NCI-H2081 (cell line): ENCODE measurements at places on chromosomes 5 and 9.
A peak's percentile ranks its signal among the peaks of the same experiment; 100 is the strongest.

- peak; percentile 57 for DNase-seq
Measured at GRCh38 chr9:129334105-129334935, 156.3 kb upstream of the IER5L start.

- no peak for DNase-seq
Measured at GRCh38 chr9:89666950-89667349, 62.1 kb downstream of the GADD45G start.

DNA sequence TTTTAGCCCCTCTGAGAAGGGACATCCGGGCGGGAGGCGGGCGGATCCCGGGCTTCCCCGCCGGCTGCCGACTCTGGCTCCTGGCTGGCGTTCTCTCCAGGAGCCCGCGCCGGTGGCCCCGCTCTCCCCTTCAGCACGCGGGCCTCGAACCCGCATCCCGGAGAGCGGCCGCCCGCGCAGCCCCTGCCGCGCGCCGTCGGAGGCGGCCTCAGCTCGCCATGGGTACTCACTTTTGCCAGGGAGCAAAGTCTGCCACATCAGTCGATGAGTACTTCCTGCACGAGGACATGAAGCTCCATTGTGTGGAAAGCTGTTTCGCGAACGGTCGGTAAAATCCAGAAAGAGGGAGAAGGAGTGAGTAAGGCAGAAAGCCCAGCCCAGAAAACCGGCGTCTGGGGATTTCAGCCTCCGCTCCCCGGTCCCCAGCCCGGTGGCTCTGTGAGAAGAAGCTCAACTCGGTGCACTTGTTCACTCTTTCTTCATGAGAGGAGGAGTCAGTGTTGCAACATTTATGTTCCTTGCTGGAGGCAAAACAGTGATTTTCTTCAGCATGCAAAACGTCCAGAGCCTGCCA, at the start of gene PRLR:
PRLR (minus strand) TSS at position 450 of the 574 bp plus-strand sequence. CDS start 140,867 bp downstream, outside the sequence.
- DNase-seq, result no peak

DNA sequence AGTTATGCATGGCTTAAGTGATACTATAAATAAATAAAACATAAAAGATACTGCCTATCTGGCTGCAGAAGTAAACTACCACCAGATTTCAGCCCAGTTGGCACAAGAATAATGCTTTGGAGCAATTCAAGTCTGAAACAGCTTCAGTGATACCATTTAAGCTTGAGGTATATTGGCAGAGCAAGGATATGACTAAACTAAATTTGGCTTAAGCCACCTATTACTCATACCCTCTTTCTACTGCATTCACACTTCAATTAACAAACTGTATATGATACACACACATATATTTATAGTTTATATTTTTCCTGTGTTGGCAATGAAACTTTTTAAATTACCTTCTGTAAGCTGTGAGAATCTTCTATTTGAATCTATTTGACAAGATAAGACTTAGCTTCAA, 431.9 kb downstream of the ANXA1 start:
- no peak for DNase-seq

DNA sequence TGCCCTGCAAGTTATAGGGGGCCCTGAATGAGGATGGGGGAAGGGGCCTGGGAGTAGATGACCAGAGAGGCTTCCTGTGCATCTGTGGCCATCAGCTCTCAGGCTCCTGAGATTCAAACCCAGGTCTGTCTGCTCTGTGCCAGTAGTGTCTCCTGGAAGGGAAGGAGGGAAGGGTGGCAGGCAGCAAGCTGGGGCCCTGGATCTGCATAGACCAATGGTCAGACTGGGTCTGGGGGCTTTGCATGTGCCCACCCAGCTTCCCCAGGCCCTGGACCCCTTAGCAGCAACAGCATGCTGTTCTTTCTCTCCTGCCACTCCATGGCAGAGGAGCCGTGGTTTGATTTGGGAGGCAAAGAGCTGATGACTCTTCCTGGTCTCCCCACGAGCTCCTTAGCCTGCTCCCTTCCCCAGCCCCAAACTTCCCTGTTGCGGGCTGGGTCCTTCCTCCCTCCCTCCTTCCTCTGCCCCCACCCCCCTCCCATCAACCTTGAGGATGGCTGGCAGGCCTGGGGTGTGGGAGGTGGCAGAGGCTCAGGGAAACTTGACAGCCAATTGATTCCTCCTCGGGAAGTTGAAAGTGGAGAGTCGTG, 31.6 kb downstream of the DAB2IP start:
- DNase-seq, result no peak

GRCh38 chr9:127347831-127348776, 48.9 kb upstream of the SLC2A8 start:
- no peak for DNase-seq

DNA sequence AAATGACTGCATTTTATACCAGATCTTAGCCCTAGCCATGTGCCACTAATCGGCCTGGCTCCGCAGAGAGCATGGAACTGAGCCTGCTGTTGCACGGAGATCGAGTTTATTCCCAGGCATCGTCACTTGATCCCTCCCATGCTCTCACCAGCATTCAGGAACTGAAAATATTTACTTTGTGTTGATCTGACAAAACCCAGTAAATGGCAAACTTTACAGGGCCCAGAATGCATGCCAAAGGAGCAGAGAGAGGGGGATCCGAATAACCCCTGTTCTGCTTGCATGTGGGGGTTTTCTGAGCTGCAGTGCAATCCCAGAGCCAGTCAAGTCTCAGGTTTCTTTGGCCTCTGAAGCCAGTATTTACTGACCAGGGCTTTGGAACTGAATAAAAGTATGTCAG, 87.3 kb downstream of the GAS1 start:
- DNase-seq, result no peak

- no peak for DNase-seq
Measured at GRCh38 chr5:140135127-140135526, 9.4 kb downstream of the IGIP start.

- DNase-seq, result no peak
Measured at GRCh38 chr9:127053960-127054359, 68.5 kb downstream of the ANGPTL2 start.

- no peak for DNase-seq
Measured at GRCh38 chr9:130544364-130544763, 35.0 kb upstream of the FUBP3 start.

DNA sequence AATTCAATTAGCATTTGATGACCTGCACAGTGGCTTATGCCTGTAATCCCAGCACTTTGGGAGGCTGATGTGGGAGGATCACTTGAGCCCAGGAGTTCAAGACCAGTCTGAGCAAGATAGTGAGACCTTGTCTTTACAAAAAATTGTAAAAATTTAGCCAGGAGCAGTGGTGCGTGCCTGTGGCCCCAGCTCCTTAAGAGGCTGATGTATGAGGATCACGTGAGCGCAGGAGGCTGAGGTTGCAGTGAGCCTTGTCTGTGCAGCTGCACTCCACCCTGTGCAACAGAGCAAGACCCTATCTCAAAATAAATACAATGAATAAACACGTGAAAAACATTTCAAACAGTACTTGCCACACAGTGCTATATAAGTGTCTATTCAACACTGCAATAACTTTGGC, 4.2 kb downstream of the ABCA1 start:
- no peak for DNase-seq

- no peak for DNase-seq
Measured at GRCh38 chr9:134895908-134896833, 15.6 kb downstream of the FCN2 start.

DNA sequence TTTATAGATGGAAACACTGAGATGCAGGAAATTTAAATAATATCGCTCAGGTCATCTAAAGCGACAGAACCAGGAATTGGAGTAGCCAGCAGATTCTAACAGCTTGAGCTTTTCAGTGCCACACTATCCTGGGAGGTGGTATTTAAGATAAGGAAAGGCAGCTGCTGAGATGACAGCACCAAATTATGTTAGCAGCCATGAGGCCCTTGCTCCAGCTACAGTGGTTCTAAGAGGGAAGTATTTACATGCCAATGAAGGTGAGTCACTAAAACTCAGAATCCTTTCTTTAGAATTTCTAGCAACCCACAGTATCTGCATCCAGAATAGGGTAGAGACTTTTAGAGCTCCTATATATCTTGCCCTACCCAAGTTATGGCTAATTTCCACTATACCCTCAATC, 127.0 kb upstream of the VLDLR start:
- no peak for DNase-seq

DNA sequence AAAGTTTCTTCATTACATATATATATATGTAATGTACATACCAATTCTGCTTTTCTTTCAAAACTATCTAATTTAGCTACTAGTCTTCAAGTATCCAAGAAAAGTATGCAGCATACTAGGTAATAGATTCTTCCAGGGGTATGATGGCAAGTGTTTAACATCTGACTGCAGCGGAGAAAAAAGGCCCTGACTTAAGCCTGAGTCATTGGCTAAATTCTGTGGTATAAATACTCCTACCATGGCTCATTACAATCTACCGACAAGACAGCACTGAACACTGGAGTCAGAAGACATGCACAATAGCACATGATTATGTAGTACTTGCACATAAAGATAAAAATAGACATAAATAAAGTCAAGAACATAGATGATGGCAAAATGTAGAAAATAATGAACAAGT, 439.9 kb downstream of the BRINP1 start:
- no peak for DNase-seq

DNA sequence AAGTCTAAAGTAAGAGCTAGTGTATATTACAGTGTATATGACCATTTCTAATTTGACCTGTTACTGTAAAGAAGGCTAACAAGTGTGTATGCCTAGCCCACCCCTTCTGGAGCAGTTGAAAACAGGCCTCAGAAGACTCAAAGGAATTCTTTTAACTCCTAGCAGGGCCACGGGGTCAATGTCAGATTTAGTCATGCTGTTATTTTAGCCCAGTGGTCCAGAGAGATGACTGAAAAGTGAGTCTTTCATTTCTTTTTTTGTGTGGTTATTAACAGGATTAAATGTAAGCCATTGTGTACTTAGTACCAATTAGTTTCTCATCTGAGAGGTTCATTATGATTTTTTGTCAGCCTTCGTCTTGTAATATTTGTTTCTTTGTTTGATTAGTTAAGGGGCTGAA, 24.4 kb downstream of the ZCCHC7 start:
- no peak for DNase-seq

DNA sequence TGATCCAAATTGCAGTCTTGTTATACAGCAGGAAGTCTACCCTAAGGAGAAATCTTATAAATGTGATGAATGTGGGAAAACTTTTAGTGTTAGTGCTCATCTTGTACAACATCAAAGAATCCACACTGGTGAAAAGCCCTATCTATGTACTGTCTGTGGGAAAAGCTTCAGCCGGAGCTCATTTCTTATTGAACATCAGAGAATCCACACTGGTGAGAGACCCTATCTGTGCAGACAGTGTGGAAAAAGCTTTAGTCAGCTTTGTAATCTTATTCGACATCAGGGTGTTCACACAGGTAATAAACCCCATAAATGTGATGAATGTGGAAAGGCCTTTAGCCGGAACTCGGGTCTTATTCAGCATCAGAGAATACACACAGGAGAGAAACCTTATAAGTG, 10.4 kb downstream of the ZNF189 start:
- DNase-seq, result no peak

GRCh38 chr5:15600035-15600434, 100.1 kb downstream of the FBXL7 start:
- DNase-seq, result no peak
